ENCODE measurements at places on chromosomes 4 and X.

GRCh38 chr4:129218360-129218759 lies 122.4 kb downstream of the C4orf33 start:
- DNase-seq = no peak

DNA sequence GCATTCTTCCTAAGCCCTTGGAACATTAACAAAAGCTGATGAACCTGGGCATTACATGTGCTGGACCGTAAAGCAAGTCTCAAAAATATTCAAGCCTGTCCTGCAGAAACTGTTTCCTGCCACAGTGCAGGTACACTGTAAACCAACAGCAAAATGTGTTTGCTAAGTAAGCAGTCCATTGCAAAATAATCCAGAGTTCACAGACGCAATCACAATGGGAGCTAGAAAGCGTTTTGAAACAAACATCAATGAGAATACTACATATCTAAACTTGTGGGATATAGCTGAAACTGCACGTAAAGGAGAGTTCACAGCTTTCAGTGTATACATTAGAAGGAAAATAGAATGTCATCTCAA lies 61.6 kb downstream of the RGS12 start:
- no peak for DNase-seq

GRCh38 chr4:111579767-111580166 lies 565.5 kb upstream of the FAM241A start:
- no peak for DNase-seq

GRCh38 chr4:24642981-24643547 lies 58.7 kb upstream of the DHX15 start:
- peak; percentile 62 for DNase-seq

- no peak for DNase-seq
Measured at GRCh38 chr4:61934198-61934597, 734.1 kb downstream of the ADGRL3 start.

DNA sequence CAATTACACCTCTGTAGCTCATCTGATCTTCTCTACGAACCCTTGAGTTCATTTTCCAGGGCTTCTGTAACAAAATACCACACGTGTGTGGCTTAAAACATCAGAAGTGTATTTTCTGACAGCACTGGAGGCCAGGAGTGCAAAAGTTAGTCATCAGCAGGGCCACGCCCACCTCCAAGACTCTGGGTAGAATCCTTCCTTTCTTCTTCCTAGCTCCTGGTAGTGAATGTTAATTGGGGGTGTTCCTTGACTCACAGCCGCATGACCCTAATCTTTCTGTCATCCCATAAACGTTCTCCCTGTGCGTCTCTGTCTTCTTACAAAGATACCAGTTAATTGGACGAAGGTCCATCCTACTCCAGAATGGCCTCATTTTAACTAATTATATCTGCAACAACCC lies 115.0 kb downstream of the TRIML1 start:
- DNase-seq = no peak

GRCh38 chrX:128754130-128754529 lies 701.9 kb upstream of the ACTRT1 start:
- no peak for DNase-seq

DNA sequence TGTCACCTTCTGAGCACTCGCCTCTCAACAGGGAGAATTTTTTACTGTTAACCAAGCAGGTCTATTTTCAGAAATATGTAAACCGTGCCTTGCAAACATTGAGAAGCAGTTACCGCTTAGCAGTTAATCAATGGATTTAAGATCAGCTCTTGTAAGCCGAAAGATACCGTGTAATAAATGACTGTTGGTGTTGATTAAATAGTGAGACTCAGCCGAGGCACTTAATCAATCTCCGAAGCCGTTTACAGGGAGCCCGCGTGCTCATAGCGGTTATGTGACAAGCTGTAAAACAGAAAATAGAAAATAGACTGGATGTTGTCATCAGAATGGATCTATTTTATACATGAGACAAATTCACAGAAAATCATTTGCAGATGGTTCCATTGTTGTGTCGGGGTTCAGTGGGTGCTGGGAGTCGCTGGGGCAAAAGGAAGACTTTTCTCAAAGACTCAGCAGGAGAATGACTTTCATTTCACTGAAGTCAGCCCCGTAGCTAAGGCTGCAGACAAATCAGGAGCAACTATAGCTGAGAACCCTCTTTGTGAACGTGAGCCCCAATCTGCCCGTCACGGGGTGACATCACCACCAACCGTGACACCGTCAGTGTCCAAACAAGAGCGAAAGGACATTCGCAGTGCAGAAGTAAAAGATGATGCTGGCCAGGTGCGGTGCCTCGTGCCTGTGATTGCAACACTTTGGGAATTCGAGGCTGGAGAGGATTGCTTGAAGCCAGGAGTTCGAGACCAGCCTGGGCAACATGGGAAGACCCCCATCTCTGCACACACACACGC lies 275.3 kb downstream of the CRLF2 start:
- DNase-seq = no peak

DNA sequence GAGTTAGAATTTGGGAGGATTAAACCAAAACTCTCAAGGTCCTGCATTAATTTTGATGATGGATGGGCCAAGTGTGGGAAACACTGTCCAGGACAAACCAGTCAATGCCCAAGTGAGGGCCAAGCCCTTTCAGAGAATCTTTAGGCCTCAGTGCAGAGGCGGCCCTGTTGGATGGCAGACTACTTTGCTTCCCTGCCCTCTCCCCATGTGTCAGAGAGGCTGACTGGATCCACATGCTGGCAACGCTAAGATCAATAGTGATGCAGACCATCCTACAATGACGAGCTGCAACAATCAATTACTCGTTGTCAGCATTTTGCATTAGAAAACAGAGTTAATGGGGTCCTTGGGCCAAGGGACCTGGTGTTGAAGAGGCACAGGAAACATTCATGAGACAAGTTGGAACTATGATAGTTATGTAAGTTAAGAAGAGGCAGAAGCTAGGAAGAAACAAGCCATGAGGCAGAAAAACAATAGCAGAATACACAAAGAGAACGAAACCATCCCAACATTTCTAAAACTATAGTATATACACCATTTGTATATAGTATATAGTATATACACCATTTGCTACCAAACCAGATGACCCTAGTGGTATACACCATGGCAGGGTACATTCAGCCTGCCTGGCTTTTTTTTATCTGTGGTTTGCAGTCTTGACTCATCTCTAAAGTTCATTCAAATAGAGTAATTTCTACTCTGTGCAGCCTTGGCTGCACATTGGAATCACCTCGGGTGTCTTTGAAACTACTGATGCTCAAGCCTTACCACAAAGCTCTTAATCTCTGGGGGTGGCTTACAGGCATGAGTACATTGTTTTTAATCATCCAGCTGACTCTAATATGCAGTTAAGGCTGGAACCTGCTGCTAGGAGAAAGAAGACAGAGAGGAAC lies 147.7 kb upstream of the GYPA start:
- no peak for DNase-seq

GRCh38 chrX:20230406-20230805 lies 36.3 kb downstream of the RPS6KA3 start:
- no peak for DNase-seq

- DNase-seq = no peak
Measured at GRCh38 chr4:87033902-87034301, 99.1 kb downstream of the AFF1 start.

- DNase-seq = no peak
Measured at GRCh38 chrX:71482228-71482958, 50.5 kb upstream of the OGT start.

GRCh38 chrX:150364347-150365050 lies 1.4 kb downstream of the MAMLD1 start:
- DNase-seq = no peak

DNA sequence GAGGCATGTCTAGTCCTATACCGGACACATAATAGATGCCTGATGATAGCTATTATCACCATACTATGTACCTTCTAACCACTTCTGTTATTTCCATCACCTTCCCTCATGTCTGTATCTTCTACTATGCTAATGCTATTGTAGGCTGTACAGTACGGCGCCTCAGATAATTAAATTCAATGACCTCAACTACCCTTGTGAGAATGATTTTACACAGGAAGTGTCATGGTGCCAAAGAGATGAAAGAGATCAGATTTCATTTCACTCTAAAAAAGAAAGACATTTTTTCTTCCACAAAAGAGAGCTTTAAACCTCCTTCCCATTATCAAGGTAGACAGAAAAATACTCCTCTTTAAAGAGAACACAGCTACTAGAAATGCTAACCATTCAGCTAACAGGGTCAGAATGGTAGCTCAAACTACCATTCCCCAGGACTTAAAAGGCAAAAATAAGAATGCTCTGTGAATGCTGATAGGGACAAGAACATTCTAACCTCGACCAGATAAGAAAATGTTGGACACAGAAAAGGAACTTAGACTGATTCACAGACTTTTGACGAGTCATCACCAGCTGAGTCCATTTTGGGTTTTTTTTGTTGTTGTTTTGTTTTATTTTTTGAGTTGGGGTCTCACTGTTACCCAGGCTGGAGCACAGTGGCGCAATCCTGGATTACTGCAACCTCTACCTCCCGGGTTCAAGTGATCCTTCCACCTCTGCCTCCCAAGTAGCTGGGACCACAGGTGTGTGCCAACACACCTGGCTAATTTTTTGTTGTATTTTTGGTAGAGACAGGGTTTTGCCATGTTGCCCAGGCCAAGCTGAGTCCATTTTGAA lies 99.2 kb upstream of the RAPGEF2 start:
- DNase-seq = no peak

DNA sequence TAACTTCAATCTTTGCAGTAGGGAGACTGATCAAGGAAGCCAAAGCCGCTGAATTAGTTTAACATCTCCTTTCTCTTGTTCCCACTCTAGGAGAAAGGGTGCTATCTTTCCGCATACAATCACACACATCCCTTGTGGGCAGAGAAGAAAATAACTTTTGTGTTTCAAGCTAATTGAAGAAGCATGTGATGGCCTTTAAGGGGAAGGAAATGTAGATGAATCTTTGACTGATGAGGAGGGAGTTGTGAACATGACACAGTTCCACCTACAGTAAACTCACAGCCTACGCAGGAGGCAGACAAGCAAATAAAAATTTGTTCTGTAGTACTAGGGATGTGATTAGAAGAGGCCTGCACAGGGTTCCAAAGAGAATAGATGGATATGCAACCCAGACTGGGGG lies 14.7 kb upstream of the SPATA4 start:
- no peak for DNase-seq

GRCh38 chr4:189124149-189124758 lies 816.4 kb upstream of the FRG1 start:
- DNase-seq = peak; percentile 22

DNA sequence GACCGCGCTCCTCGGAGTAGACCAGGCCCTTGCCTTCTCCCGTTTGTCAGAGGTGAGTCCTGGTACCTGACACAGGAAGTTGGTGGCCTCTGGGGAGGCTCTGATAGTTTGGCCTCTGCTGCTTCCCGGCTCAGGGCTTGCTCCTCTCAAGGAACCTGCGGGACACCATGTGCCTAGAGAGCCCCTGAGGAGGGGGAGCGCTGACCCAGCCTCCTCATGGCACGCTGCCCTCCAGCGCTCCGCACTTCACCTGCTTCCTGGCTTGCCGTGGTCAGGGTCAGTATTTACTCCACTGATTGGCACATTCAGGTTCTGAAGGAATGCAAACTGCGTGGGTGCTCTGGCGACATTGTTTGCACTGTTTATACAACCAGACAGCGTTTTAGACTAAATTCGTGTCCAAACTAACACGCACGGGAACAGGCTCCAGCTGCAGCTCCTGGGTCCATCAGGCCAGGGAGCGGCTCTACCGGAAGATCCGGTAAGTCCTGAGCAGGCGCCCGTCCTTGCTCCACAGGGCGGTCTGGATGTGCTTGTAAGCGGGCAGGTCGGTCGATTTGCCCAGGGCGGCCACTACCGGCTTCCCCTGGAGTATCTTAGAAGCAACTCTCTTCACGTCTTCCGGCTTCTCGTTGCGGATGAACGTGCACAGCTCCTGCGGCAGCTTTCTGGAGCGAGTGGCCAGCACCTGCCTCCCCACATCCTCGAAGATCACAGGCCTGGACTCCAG lies 121.6 kb upstream of the GRID2 start:
- no peak for DNase-seq

DNA sequence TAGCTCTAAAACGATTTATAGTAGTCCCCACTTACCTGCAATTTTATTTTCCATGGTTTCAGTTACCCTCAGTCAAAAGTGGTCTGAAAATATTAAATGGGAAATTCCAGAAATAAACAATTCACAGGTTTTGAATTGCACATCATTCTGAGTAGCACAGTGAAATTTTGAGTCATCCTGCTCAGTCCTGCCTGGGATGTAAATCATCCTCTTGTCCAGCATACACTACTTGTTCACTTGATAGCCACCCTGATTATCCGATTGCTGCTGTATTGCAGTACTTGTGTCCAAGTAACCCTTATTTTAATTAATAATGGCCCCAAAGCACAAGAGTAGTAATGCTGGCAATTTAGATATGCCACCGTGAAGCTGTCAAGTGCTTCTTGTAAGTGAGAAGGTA lies 23.5 kb upstream of the BDH2 start:
- no peak for DNase-seq

DNA sequence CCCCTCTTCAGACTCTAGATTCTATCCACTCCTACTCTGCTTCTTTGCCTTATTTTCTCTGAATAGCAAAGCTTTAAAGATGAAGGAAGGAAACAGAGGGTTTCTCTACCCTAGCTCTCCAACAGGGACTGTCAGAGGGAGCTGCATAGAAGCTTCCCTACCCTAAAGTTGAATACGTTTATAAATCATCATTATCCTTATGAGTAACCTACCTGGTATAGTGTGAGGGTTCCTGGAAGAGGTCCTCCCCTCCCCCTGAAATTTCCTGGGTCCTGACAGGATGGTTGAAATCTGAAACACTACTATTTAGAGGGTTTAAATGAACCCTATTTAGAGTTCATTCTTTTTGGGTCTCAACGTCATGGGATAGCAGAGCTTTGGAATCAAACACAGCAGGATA lies 187.0 kb upstream of the RBPJ start:
- no peak for DNase-seq

GRCh38 chrX:49053223-49054072 lies 5.4 kb upstream of the CCDC120 start:
- DNase-seq = no peak

DNA sequence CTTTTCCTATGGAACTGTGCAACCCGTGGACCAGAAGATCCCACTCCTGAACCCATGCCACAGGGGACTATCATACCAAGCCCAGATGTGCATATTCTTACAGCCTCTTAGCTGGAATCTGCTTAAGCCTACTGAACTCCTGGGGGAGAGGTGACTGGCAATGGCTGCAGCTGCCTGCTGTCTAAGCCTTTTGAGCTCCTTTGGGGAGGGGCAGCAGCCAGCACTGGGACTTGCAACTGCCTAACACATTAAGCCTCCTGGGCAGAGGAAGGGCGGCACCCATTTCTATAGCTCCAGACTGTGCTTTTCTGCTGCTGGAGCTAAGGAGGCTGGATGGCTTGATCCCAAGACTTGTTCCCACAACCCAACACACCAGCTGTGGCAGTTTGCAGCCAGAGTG lies 117.9 kb upstream of the VEGFC start:
- no peak for DNase-seq

- DNase-seq = no peak
Measured at GRCh38 chrX:114959729-114960128, 57.7 kb downstream of the IL13RA2 start.

- DNase-seq = no peak
Measured at GRCh38 chr4:113835005-113835404, 73.5 kb upstream of the CAMK2D start.

DNA sequence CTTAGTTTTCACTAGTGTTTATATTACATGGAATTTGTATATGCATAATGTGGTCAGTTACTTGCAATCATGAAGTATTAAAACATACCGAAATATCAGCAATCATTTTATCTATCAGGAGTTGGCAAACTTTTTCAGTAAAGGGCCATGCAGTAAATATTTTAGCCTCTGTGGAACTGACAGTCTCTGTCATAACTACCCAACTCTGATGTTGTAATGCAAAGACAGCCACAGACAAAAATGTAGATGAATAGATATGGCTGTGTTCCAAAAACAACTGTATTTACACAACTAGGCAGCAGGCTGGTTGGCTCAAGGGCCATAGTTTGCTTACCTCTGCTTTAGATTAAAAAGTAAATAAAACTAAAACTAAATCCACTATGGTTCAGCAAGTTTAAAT lies 200.2 kb downstream of the HS3ST1 start:
- no peak for DNase-seq

Data from fibroblast of skin of left biceps (primary cell).